ENCODE measurements at places on chromosomes 5 and 9.

GRCh38 chr5:96771395-96771794, 36.4 kb downstream of the ERAP1 start:
- no peak for DNase-seq

DNA sequence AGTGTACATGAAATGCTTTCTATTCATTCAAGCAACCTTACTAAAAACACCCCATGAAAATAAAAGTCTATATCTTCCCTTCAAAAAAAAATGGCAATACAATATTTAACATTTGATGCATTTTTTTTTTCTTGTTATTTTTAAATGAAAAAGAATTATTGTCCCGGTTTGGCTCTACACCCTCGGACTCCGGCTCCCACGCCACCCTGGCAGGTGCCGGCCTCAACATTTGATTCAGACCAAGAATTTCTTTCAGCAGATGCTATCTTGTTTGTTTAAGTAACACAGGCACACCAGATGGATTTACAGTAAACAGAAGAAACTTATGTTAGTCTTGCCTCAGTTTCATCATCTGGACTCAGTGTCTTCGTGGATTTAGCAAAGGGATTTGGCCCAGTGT, 146.8 kb downstream of the PRKACG start:
- no peak for DNase-seq

DNA sequence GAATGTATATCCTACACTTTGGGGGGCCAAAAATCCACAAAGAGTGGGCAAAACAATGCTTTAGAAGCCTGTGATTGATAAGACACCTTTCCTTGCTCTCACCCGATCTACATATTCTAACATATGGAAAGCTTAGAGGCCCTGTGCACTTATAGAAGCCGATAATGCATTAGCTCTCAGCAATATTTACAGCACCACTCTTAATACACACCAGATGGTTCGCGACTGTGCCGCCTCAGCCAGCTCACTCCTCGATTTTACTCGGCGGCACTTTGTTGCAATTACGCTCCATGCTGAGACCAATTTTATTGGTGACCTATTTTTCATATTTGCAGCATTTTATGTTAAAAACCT, 18.8 kb downstream of the NR2F1 start:
- DNase-seq = peak; percentile 91

DNA sequence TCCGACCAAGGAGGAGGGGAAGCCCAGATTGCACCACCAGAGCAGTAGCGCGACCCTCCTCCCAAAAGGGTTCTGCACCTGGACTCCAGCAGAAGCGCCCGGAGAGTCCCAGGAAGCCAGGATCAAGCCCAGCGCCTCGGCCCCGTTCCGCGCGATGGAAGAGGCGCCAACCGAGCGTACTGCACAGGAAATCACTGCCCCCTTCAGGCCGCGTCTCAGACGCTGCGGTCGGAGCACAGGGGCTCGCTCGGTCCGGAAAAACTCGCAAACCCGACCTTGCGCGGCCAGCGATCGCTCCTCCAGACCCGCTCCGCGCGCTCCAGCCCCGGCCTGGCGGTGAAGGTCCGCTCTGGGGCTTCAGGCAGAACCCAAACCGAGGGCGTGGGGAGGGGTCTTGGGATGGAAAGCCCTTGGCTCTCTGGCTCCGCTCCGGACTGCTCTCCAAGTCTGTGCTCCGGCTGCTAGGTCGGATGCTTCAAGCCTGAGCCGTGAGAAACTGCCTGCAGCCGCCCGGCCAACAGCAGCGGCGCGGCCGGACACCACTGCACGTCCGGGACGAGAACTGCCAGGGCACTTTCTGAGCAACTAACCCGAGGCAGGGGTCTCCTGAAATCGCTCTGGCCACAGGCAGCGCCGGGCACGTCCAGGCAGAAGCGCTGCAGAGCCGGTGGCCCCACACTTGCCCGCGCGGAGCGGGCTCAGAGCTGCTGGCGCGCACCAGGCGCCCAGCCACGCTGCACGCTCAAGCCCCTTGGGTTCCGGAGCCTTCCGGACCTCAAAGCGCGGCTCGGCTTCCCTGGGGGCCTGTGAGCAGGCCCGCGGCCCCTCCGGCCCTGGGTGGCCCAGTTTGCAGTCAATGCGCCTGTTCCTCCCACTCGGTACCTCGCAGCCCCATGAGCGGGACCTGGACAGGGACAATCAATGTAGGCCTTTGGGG, 1.3 kb downstream of the GABBR2 start:
- DNase-seq = peak; percentile 87

DNA sequence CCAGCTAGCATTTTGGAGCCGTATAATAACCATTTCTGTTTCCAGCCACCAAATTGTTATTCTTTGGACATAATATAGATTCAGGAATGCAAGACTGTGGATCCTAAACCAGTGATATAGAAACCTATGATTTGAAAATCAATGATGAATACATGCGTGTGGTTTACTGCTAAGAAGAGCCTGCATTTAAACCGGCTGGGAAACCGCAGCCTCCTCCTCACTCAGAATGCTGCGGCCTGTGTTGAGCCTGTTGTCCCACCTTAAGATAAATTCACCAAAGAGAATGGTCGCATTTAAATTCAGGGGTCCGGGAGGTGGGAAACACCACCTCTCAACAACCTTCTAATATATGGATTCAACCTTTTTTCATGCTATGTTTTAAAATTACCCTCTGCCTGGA, 148.0 kb downstream of the MEF2C start:
- DNase-seq = no peak

GRCh38 chr9:113542741-113543140, 79.2 kb downstream of the RGS3 start:
- no peak for DNase-seq

DNA sequence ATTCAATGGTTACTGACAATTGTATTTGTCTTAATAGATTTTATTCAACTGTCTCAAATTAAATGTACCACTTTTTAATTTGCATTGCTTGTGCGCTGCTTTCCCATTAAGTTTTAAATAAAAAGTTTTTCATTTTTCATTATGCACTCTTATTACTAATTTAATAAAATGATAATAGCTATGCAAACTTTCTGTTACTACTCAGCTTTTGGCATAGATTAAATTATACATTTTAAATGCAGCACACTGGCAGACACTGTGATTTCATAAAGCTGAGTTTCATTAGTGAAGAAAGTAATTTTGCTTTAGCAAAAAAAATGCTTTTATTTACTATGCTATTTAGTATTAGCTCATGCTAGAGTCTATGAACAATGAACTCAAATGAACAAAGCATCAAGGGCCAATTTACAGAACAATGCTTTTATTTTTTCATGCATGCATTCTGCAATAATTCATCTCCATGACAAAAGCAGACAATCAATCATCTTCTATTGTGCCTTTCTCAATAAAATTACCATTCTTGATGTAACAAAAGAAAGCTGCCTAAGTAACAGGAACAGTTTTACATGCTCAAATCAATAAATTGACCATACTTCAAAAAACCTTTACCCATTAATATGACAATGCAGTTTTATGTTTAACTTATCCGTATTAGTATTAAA, 595.2 kb upstream of the ARRDC3 start:
- DNase-seq = no peak

DNA sequence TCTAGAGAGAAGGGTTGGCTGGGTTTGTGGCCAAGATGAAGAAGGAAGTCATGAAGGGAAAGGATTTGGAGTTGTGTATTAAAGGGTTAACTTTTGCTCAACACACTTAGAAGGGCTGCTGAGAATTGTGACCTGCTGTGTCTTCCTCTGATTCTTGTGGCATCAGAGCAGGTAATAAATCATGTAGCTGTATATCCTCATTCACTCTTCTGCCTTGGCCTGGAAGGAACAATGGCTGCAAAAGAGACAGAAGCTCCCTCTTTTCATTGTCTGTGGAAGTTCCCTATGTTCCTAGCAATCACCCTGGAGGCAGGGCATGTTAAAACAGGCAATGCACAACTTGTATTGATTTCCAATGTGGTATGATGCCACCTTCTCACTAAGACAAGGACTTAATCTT, 159.1 kb downstream of the LRRC70 start:
- DNase-seq = no peak

GRCh38 chr5:140402258-140403074, 833 bp downstream of the ANKHD1 start:
- peak; percentile 72 for DNase-seq

GRCh38 chr5:133389066-133389590, 223.2 kb downstream of the FSTL4 start:
- no peak for DNase-seq

DNA sequence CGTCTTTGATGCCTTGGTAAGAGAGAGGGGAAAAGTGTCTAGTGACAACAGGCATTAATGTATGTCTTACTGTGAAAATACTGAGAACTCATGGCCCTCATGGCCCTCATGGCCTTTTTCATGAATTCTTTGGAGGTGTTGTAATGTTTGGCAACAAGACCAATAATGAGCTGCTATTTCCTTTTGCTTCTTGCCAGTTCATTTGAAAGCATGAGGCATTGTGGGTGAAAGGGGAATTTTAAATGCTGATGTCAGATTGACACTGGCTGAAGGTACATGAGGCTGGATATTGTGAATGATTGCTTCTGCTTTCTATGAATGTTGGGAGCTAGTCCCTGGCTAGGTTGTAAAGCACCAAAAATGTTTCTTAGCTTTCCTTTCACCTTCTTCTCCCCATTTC, 79.2 kb downstream of the DOCK2 start:
- no peak for DNase-seq

DNA sequence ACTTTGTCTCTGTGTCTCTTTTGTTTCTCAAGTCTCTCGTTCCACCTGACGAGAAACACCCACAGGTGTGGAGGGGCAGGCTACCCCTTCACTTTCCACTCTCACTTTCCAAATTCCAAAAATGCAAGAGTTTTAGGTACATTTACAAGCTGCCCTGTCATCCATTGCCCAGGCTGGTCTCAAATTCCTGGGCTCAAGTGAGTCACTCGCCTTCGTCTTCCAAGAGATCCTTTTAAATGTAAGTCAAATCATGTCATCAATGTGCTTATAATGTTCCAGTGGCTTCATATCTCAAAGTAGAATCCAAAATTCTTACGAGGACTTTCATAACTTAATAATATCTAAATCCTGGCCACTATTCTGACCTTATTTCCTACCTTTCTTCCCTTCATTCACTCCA, 20.4 kb upstream of the UGCG start:
- DNase-seq = no peak

DNA sequence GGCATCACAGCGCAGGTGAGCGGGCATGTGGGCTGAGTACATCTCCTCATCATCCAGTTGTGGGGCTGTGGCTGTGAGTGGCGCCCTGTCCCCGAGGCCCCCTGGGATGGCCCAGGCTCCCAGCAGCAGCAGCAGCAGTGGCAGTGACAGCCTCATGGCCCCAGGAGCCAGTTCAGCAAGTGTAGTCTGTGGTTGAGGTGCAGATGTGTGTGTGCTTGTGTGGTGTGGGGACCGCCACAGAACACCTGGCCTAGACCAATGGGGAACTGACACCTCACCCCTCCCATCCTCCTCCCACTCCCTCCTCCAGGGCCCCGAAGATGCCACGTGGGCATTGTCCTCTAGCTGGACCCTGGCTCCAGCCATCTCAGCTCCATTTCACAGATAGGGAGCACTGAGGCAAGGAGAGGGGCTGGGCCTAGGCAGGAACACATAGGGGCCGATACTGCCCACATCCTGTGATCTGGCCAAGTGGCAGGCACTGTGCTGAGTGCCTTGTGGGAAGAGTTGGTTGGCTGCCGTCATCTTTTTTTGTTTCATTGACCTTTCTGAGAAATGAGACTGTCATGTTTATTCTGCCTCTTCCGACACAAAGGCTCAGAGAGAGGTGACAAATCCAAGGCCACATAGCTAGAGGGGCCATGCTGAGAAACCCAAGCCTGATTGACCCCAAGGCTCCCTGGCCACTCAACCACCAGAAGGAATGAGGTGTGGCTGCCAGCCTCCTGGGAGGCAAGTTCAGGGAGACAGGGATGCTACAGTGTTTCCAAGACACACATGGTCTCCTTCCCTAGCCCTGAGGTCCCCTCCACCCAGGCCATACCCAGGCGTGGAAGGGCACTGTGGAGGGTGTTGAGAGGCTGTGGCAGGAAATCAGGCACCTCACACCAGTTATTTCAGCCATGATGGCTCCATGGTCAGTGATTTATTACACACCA, at the start of gene MZB1:
Gene MZB1 (minus strand): TSS at position 213 of the 938 bp plus-strand sequence. CDS start 57 bp downstream, at position 156.
- DNase-seq = no peak

DNA sequence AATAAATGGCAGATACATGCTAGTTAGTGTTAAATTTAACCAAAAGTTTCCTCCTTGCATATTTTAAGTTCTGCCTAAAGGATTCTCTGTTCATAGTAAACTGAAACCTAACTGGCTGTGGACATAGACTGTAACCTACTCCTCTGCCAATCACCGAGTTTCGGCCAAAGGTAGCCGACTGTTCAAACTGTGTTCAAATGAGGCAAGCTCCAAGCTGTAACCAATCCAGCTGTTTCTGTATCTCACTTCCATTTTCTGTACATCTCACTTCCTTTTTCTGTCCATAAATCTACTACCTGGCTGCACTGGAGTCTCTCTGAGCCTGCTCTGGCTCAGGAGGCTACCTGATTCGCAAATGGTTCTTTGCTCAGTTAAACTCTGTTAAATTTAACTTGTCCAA, 44.1 kb downstream of the KCNV2 start:
- DNase-seq = no peak

DNA sequence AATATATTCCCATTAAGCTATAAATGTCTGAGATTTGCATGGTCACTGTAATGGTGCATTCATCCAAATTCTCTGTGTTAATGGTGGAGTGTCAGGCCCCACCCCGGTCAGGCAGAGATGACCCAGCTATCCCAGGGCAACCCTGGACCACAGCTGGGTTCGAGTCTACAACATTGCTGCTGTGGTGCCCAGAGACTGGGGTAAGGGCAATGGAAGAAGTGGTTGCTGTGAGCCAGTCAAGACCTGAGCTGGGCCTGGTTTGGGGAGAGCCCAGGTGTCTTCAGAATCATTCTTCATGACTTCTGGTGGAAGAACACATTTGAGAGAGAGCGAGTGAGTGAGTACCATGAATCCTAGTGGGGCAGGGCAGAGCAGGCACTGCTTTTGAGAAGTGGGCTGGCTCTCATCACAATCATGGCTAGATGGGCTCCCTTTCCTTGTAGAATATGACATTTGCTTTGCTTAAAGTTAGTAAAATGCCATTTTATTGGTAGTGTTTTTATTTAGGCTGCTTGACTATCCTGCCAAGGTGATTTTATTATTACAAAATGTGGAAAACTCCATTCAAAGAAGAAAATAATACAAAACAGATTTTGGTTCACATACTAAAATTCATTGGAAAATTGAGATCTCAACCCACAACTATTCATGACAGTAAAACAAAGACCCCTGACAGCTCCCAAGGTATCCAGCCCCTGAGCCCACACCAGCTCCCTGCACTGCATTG, 125.8 kb upstream of the SLC25A48 start:
- no peak for DNase-seq

GRCh38 chr5:109329333-109330237, 80.2 kb downstream of the PJA2 start:
- DNase-seq = no peak

- DNase-seq = no peak
Measured at GRCh38 chr9:133004091-133004998, 25.9 kb downstream of the GFI1B start.

DNA sequence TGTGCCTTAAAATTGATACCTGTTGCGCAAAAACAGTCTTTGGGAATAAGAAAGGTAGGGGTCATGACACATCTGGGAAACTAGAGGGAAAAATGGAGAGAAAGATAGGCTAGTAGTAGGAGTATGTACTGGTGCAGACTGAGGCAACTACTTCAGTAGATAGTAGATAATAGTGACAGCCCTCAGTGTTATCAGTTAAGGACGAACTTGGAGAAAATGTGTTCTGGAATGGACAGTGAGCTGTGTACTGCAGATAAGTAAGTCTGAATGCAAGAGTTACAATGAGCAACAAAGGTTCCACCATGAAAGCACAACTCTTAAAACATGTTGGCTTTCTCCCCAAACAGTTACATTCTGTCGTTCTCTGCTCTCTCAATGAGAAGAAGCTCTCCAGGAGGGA, 6.5 kb upstream of the INSL6 start:
- DNase-seq = no peak

Data from NCI-H82 (cell line).